Right ventricle myocardium inferior (tissue), 1 donor: ENCODE measurements at places on chromosomes 16 and 17. TPM values are rescaled to one million over a fixed set of nuclear protein-coding genes. Genes with fewer than 3 reads are reported as not detected.

The CMTM2 gene
- total RNA-seq = 0.35 TPM

The KRTAP1-1 gene
- not detected for total RNA-seq

The TMEM204 gene
- 30.7 TPM for total RNA-seq

The SCGB1C2 gene
- total RNA-seq = not detected

The ABCC12 gene
- 0.14 TPM for total RNA-seq

The KRT16 gene
- total RNA-seq = not detected

The SEPHS2 gene
- total RNA-seq = 29.3 TPM

The TMEM88 gene
- total RNA-seq = 35.4 TPM

The CLEC10A gene
- total RNA-seq = 5.4 TPM

The ABCC11 gene
- total RNA-seq = not detected

The GABARAPL2 gene
- total RNA-seq = 231 TPM

The GNG13 gene
- not detected for total RNA-seq

The C1QTNF8 gene
- total RNA-seq = 0.19 TPM

The NT5C gene
- 24.6 TPM for total RNA-seq

The ZG16 gene
- not detected for total RNA-seq

The C17orf113 gene
- 0.73 TPM for total RNA-seq

The ATP2C2 gene
- not detected for total RNA-seq

The KCNH4 gene
- total RNA-seq = 0.24 TPM

The PDF gene
- total RNA-seq = 5.2 TPM

The ACSM5 gene
- 1.5 TPM for total RNA-seq

The BIRC5 gene
- total RNA-seq = 1.2 TPM

The SEC14L5 gene
- total RNA-seq = 23.5 TPM

The EVPLL gene
- total RNA-seq = not detected
